Inflammatory macrophage (primary cell): ENCODE measurements at places on chromosomes 5 and 9.

DNA sequence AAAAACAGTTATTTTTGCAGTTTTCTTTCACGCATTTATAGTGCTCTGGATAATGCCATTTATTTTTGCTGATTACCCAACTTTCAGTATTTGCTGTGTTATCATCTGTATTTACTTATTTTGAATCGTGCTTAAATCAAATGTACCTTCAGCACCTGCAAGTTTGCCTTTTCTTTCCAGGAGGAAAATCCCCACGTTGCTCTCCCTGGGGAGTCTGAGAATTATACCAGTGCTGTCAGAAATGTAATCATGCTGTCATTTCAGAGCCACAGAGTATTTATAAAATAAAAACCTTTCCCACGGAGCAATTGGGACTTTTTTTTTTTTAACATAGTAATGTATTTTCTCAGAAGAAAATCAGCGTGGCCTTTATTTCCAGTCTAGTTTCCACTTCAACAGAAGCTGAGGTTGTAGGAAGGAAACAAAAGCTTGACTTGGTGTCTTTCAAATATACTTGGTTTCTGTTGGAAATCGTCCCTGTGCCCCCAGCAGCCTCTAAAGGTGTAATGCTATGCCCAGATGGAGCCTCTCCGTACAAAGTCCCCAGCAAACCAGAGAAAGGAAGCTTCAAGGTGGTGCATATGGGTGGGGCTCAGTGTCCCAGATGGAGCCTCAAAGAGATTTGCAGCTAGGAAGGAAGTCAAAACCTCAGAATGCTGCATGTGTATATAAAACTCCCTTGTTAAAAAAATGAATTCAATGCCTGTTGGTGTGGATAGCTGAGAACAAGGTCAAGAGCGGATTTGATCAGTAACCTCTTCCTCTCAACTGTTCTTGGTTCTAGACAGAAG is 2.1 kb downstream of the GPR150 start:
- DNase-seq, result no peak

DNA sequence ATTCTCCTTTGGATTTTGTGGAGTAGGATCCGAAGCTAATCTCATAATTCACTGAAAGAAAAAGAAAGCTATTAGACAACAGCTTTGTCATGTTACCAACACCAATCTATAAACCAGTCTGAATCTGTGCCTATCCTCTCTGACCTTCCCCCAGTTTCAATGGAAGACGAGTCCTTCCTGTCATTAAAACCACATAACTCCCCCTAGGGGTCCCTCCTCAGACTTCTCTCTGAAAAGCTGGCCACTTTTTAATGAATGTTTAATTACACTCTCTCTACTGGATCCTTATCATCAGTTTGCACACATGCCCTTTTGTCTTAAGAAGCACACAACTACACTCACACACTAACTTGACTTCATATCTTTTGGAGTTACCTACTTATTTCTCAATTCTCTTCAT is 98.0 kb upstream of the TSLP start:
- no peak for DNase-seq

DNA sequence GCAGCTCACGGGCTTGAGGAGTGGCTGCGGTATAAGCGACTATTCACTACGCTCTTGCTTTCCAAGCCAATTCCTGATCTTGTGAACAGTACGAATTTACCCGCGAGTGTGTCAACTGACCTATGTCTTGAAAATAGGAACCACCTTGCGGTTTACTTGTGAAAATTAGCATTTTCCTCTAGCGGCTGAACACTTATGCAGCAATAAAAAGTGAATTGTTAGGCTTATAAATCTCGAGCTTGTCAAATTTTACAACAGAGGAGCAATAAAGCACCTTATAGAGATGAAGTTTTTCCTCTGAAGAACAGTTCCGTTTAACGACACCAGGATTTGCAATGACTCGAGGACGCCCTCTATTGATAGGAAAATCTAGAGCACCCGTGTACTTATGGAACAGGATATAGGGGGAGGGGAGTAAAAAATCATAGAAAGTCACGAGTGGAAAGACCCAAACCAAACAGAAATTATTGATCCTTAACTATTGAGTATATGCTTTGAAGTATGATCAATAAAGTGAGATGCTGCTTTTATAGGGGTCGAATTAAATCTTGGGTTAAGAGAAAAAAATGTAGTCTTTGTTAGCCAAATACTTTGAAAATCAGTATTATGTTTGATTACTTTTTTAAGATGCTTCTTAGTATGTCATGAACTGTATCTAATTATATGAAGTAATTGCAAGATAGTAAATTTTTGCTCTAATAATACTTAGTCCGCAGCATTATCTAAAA is 1.9 kb upstream of the RGMB start:
- peak; percentile 78 for DNase-seq

GRCh38 chr9:132800038-132800648 is 77.9 kb downstream of the AK8 start:
- DNase-seq, result peak; percentile 80

DNA sequence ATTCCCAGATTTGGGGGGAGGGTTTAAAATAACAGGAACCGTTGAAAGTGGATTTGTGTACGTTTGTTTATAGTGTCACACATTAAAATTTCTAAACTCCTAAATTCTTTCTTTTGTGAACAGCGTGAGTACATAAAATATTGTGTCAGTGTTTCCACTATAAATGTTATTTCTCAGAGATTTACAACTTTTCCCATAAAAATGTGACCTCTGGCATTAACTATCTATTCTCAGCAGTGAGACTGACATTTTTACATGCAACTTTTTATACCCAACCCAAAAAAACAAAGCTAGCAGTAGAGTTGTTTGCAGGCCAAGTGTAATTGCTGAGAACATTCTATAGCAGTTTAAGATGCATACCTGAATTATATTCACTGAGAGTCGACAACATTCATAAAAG is 757.0 kb upstream of the ADAMTS16 start:
- DNase-seq, result no peak

DNA sequence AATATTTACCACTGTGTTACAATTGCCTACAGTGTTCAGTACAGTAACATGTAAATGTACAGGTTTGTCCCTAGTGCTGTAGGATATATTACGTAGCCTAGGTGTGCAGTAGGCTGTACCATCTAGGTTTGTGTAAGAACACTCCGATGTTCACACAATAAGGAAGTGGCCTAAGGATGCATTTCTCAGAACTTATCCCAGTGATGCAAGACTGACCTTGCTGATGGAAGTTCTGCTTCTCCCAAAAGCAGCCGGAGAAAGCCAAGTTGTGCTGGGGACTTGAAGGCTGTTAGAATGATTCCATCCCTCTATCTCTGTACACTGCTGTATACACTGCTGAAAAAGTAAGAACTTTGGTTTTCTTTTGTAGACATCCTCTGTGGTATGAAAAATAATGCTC is 21.6 kb downstream of the NEUROG1 start:
- DNase-seq, result peak; percentile 73

GRCh38 chr5:64384765-64385164 is 121.0 kb upstream of the RGS7BP start:
- DNase-seq, result no peak

DNA sequence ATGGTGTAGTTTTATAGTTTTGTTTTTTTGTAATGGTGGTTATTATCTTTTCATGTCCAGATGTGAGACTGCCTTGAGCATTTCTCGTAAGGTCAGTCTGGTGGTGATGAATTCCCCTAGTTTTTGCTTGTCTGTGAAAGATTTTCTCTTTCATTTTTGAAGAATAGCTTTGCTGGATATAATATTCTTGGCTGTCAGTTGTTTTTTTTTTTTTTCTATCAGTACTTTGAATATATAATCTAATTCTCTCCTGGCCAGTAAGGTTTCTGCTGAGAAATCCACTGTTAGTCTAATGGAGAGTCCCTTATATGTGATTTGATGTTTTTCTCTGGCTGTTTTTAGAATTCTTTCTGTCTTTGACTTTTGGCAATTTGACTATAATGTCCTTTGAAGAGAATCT is 106.9 kb downstream of the CARTPT start:
- no peak for DNase-seq

- DNase-seq, result no peak
Observed at GRCh38 chr5:377326-377981, 55.9 kb downstream of the AHRR start.

GRCh38 chr5:37721447-37721871 is 118.4 kb downstream of the GDNF start:
- peak; percentile 69 for DNase-seq

DNA sequence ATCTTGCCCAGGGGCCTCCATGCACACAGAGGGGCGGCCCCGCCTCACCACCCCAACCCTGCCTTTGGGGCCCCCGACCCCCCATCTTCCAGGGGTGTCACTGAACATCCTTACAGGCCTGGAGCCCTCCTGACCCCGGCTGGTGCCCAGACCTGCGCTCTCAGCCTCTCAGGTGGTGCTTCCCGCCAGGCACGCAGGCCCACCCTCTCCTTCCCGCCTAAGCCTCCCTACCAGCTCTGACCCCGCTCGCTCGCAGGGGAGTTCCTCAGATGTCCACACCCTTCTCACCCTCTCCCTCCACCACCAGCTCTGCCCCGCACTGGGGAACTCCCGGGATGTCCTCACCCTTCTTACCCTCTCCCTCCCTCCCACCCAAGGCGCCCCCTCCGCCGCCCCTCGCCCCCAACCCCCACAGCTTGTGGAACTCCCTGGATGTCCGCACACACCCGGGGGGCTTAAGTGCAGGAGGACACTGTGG is 12.3 kb upstream of the QRFP start:
- DNase-seq, result no peak

DNA sequence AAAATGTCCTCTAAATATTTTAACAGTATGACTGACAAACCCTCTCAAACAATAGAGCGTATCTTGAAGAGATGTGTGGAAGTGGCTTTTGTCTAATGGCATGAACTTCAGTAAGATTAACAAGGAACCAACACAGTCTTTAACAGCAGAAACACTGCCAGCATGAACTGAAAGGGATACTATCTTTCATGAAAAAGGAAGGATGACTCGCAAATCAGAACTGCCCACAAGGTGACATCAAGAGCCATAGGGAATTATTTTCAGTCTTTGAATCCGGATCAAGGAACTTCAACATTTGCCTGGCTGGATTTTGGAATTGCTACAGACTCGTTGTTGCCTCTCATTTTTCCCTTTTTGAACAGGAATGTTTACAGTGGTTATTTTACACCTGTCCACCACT is 5.1 kb upstream of the HEXB start:
- no peak for DNase-seq

- no peak for DNase-seq
Observed at GRCh38 chr5:84379749-84380148, 4.9 kb downstream of the EDIL3 start.

DNA sequence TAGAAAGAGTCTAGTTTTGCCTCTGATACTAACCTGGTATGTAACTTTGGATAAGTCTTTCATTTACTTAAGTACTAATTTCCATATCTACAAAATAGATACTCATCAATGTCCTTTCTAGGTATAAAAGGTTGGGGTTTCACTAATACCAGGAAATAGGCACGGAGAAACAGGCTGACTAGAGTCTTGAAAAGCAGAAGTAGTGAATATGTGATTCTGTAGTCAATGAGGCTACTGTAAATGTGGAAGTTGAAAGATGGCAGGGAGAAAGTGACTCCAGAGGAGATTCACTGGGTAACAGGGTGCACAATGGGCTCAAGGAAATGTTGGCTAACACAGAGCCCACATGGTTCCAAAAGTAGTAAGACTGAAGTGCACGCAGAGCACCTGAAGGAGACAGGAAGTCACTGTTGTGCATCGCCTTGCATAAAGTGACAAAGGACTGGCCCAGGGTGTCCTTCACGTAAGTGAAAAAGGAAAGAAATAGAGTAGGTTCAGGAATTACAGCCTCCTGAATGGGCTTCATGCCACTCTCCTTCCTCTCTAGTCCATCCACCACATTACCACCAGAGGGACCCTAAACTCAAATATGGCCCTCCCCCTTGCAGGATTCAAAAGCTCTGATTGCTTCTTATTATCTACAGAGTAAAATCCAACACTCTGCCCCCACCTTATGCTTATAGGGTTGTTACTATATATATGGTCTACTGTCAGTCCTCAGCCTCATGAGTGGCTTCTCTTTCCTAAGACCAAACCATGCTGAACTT is 288.0 kb upstream of the SMARCA2 start:
- no peak for DNase-seq

- DNase-seq, result no peak
Observed at GRCh38 chr5:137113939-137114338, 385.2 kb downstream of the SPOCK1 start.

- no peak for DNase-seq
Observed at GRCh38 chr5:43851741-43852140, 248.8 kb downstream of the NNT start.

DNA sequence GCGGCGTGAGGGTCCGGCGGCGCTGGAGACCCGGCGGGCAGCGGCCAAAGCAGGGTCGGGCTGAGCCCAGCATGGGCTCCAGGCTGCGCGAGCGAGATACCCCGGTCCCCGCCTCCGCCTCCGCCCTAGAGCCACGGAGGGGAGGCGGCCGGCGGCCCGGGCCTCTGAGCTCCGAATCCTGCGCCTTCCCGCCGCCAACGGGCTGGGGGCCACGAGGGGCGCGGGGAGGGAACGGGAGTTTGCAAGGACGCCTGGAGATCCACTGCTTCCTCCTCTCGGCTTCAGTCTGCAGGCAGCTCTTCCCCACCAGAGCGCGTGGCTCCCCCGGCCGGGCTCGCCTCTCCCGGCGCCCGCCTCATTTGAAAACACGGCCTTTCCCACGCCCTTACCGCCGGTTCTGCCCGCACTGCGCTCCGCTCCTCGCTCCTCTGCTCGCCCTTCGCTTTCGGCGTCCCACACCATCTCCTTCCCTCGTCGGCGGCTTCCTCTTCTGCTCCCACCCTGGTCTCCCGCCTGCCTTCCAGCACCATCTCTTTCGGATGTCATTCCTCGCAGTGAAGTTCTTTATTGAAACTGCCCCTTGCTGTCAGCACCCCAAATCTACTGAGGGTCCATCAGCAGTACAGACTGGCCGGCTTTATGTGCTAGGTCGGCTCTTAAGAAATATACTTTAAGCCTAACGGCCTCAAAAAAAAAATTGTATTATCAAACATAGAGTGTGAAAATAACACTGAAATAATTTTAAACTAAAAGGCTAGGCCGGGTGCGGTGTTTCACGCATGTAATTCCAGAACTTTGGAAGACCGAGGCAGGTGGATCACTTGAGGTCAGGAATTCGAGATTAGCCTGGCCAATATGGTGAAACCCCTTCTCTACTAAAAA is 105.0 kb upstream of the FAM120A start:
- peak; percentile 6 for DNase-seq

DNA sequence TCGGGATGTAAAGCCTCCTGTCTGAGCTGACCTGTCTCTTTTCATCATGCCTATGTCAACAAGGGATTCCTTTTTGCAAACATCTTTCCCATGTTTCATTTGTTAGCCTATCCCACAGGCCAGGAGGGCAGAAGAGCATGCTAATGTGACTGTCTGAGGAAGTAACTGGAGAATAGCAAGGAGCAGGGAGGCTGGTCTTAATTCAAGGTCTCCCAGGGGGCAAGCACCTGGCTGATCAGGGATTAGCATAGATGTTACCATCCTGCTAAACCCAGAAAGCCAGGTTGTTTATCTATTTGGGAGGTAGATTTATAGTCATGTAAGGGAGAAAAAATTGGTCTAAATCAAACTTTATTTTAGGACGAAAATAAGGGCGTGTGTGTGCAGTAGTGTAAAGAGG is 36.7 kb upstream of the MAP1B start:
- DNase-seq, result no peak

DNA sequence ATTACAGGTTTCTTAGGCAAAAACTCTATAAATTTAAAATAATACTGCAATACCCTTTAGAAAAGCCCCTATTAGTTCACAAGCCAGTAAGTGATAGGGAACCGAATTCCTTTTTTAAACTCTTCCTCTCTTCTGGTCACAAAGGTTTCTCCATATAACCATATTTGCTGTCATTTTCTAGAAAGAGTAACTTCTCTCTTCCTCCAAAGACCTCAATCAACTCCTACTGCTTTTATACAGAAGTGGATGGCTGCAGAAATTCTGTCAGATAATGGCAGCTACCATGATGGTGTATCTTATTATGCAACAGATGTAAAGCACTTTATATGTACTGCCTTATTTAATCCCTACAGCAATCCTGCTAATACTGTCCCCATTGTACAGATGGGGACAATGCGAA is 6.2 kb downstream of the TUT7 start:
- DNase-seq, result peak; percentile 38
